ENCODE measurements at places on chromosomes 11 and 22.

GRCh38 chr11:31802000-31802551 is 9.0 kb downstream of the PAX6 start:
- DNase-seq, result no peak

DNA sequence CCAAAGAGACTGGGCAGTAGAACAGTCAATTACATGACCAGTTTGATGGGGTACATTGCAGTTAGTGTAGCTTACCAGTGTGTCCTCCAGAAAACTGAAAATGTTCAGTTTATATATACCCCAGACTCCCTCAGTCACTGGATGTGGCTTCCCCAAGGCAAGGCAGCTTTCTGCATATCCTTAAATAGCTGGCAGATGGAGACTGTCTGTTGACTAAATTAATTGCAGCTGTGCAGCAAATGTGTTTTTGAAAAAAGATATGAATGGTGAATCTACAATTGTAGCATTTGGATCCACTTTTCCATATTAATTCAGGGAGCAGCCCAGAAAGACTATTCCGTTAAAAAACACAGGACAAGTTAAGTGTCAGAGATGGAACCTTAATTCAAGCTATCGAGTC is 565.1 kb upstream of the CCDC179 start:
- DNase-seq, result no peak

GRCh38 chr11:94790661-94791180 is 22.6 kb downstream of the AMOTL1 start:
- no peak for DNase-seq

- no peak for DNase-seq
These were observed 1.8 kb upstream of the OR5B21 start for GRCh38 chr11:58509748-58510147.

DNA sequence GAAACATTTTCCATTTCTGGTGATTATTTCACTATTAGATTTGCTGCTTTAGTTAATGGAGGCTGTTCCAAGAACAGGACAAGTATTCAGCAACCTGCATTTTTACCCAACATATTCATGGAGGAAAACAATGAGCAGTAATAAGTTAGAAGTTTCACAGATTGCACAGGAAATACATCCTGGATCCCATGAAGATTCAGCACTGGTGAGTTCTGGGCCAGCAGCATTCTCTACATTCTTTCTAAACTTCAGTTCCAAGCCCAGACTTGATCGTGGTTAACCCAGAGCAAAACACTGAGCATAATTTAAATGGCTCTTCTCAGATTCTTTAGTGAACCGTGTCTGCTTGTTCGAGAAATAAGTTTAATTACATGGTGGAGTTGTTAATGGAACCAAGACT is 3.8 kb downstream of the FJX1 start:
- DNase-seq, result no peak

GRCh38 chr11:59501931-59502330 is 1.4 kb upstream of the OR4D11 start:
- no peak for DNase-seq

- DNase-seq, result no peak
These were observed 56.0 kb upstream of the OR5AK2 start for GRCh38 chr11:56932572-56933220.

DNA sequence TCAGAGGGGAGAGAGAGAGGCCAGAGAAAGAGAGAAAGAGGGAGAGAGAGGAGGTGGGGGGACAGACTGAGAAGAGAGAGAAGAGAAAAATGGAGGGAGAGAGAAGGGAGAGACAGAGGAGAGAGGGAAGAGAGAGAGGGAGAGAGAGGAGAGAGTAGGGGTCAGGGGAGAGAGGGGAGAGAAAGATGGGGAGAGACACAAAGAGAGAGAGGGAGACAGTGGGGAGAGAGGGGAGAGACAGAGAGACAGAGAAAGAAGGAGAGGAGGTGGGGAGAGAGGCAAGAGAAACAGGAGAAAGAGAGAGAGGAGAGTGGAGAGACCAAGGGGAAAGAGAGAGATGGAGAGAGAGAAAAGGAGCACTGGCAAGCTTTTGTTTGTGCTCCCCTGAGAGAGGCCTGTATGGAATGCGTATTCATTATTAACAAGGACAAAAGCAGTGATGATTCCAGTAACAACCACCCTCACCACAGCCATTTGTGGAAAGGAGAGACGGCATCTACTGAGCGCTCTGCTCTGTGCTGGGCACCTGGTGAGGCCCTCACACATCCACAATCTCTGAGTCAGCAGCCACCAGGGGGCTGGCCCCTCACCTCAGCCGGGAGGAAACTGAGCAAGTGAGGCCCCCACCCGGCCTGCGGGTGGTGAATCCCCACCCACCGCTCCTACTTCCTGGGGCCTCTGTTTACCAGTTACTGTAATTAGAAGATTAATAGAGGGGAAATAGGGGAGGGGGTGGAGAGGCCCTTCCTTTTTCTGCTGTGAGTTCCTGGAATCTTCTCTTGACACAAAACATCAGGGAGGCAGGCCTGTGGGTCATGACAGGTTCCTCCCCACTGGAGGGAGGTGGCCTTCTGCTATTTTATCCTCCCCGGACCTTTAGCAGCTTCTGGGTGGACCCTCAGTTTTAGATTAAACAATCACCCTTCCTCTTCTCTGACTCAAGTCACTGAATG is 14.6 kb upstream of the MIAT start:
- peak; percentile 69 for DNase-seq

DNA sequence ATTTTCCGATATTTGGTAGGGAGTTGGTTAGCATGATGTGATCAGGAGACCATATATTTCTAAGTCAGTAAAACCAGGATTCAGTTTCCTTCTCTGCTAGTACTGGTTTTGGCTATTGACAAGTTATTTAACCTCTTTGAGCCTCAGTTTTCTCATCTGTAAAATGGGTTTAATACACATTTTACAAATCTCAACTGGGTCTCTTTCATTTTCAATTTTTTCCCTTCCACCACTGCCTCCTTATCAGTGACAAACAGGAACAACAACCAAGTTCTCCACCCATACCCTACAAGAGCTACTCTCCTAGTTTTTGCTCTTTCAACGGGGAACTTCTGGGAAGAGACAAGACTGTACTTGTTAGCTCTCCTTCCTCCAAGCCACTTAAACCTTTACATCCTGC is 6.2 kb upstream of the APLP2 start:
- DNase-seq, result no peak

DNA sequence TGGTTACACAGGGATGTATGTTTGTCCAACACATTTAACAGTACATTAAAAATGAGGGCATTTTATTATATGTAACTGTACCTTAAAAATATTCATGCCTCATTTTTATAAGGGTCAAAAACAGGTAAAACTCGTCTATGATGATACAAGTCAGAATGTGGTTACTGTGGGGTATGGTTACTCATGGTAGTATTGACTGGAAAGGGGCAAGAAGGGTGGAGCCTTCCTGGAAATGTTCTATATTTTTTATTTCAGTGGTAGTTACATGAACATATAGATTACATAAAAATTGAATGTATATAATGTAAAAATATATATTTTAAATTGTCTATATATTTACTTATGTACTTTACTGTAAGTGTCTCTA is 99.8 kb downstream of the STIM1 start:
- DNase-seq, result no peak

DNA sequence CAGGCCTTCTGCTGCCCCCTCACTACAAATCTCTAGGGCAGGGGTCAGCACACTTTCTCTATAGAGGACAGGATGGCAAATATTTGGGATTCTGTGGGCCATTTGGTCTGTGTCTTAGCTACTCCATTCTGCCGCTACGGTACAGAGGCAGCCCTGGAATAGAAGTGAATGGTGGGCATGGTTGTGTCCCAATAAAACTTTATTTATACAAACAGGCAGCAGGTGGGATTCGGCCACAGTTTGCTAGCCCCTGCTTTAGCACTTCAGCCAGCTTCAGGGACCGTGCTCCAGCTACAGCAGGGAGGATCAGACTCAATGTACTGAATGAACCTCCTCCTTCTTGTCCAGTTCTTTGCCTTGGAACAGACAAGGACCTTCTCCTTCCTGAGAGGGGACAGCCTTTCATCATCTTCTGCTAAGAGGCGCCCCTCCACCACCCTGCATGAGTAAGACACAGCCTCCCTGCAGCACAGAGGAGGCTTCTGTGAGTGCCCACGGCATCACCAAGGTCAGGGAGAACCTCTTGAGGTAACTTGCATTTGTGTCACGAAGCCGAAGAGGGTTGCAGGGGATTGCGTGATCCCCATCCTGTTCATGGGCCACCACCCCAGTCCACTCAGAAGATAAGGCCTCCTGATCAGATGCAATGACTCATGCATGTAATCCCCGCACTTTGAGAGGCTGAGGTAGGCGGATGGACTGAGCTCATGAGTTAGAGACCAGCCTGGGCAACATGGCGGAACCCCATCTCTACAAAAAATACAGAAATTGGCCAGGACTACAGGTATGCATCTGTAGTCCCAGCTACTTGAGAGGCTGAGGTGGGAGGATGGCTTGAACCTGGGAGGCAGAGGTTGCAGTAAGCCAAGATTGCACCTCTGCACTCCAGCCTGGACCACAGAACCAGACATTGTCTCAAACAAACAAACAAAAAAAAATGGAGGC is 4.6 kb downstream of the C11orf24 start:
- DNase-seq, result no peak

DNA sequence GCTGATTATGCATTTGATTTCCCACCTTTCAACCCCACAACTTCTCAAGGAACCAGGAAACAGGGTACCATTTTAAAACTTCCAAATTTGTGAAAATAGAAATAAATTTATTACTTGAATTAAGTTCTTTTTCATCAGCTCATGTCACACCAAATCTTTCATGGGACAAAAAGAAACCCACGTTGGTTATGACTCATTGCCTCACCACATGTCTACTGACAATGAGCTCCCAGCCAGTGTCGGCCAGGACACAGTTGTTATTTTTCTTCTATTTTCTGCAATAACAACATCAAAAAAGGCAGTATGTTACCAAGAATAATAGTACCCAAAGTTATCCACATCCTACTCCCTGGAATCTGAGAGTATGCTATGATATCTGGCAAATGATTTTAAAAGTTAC is 17.3 kb downstream of the MS4A6A start:
- DNase-seq, result no peak

DNA sequence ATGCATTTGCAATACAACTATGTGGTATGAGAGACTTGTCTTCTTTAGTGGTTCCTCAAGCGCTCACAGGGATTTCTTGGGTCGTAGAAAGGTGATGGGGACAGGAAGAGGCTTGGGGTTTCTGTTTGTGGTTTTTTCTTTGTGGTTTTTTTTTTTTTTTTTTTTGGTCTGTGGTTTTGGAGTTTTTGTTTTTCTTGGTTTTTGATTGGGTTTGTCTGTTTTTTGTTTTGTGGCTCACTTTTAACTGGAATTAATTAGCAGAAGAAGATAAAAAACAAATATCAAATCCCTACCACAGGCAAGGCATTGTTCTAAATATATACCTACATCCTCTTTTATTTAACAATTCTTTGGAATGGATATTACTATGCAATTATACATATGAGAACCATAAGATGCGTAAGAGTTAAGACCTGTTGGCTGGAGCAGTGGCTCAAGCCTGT is 5.5 kb downstream of the TTC28 start:
- peak; percentile 72 for DNase-seq

GRCh38 chr11:65262381-65262680 is 569 bp downstream of the POLA2 start:
- DNase-seq, result no peak

GRCh38 chr22:27105142-27106025 is 448.0 kb downstream of the MIAT start:
- DNase-seq, result no peak

GRCh38 chr11:1827931-1828330 is 6.9 kb upstream of the SYT8 start:
- no peak for DNase-seq

- DNase-seq, result peak; percentile 37
These were observed 6.6 kb upstream of the FLI1 start for GRCh38 chr11:128687321-128687720.

DNA sequence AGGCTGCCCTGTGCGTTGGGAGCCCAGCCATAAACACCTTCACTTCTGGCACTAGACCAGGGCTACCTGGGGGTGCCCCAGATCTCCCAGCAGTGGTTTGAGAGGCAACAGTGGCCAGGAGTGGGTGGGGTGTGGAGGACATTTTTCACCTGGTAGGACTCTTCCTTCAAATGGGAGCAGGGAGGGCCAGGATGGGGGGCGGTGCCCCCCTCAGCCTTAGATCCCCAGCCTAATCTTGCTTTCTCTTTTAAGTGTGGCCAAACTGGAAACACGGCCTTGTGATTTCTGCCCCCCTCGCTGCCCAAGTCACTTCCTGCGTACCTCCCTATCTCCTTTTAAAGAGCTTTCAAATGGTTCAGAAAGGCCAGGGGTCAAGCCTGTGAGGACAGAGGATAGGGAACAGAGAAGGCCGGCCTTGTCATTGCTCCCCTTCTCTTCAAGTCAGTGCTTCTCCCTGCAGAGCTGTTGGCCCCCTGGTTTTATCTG is 800 bp downstream of the KCNJ5 start:
- DNase-seq, result no peak

- DNase-seq, result no peak
These were observed 719.8 kb upstream of the LRRC4C start for GRCh38 chr11:42179216-42179615.

- DNase-seq, result no peak
These were observed 70.2 kb downstream of the DDX10 start for GRCh38 chr11:108734956-108735559.

GRCh38 chr11:4184163-4184916 is 89.7 kb downstream of the RRM1 start:
- no peak for DNase-seq

- peak; percentile 32 for DNase-seq
These were observed 48.5 kb downstream of the SVIP start for GRCh38 chr11:22780952-22781593.

- no peak for DNase-seq
These were observed 9.7 kb upstream of the RCN1 start for GRCh38 chr11:32081129-32081641.

- DNase-seq, result no peak
These were observed 33.0 kb upstream of the NARS2 start for GRCh38 chr11:78607696-78608095.

- DNase-seq, result no peak
These were observed at the start of gene AASDHPPT for GRCh38 chr11:106077609-106078455. Gene AASDHPPT, plus strand, starts transcription at chr11:106077662. Its CDS starts 49 bp downstream, at chr11:106077711.

DNA sequence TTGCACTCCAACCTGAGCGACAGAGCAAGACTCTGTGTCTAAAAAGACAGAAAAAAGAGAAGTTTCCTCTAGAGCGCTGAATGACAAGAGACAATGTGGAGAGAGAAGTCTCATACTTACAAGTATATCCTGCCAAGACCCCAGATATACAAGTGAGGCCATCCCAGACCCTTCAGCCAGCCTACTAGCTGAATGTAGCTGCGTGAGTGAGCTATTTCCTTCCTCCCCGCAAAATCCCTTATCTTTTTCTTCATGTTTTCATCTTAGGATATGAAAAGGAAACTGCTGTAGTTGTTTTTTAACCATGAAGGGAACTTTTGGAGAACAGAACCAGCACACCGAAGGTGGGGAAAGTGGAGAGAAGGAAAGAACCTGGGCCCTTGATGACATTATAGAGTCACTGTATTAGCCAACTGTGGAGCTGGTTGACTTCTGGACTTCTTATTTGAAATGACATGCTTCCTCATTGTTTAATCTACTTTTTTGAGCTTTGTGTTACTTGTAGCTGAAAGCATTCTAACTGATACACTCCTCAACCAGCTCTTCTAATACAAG is 4.4 kb upstream of the DDX17 start:
- DNase-seq, result no peak

DNA sequence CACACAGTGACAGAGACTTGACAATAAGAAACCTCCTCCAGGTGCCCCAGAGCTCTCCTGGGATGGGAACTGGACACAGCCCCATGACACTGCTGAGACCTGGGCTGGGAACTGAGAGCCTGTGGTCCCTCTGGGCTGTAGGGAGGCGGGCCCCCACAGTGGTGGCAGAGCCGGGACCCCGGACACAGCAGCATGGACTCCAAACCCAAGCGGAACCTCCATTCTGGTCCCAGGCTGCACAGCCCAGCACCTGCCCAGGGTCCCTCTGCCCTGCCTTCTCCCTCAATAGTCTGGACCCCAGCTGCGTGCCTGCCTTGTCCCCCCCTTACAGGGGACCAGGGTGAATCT is 8.4 kb upstream of the APOBEC3H start:
- no peak for DNase-seq

All from GM20000 (cell line).